ENCODE measurements at places on chromosomes 11 and 22. TPM values are rescaled to one million over a fixed set of nuclear protein-coding genes. Genes with fewer than 3 reads are reported as not detected.
A peak's percentile ranks its signal among the peaks of the same experiment; 100 is the strongest.

DNA sequence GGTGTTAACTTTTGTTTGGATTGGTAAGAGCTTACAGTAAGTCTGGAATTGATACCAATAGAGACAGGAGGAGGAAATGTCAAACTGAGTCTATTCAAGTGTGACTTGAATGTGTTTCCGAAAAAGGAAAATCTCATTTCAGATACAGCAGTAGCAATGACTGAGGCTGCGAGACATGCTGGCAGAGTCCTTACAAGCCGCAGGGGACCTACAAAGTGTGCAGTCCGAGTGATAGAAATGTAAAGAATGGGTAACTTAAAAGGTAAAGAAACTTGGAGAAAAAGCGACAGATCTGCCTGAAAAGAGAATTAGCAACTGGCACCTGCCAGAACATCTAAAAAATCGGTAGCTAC is 444 bp downstream of the CWF19L2 start:
- peak overlapping the region; percentile 76 for H3K27ac ChIP-seq
- H3K4me3 ChIP-seq, result peak overlapping the region; percentile 61
- H3K36me3 ChIP-seq, result peaks cover 29% of the 10 kb centered on the region
- peak; percentile 43 for DNase-seq

The SOX10 gene
- not detected for total RNA-seq

GRCh38 chr11:88360141-88360540 is 22.6 kb upstream of the CTSC start:
- no peak overlapping the region for H3K4me3 ChIP-seq
- no peaks in the 10 kb centered on the region for H3K4me1 ChIP-seq
- peak overlapping the region; percentile 43 for H3K27ac ChIP-seq
- DNase-seq, result no peak
- H3K36me3 ChIP-seq, result no peaks in the 10 kb centered on the region
- no peaks in the 10 kb centered on the region for H3K27me3 ChIP-seq

- peaks cover 24% of the 10 kb centered on the region for H3K27me3 ChIP-seq
- no peak for DNase-seq
- no peak overlapping the region for H3K27ac ChIP-seq
- no peaks in the 10 kb centered on the region for H3K4me1 ChIP-seq
- no peak overlapping the region for H3K4me3 ChIP-seq
- no peaks in the 10 kb centered on the region for H3K36me3 ChIP-seq
These were observed 32.0 kb downstream of the LRRC32 start for GRCh38 chr11:76638270-76639197.

The ZDHHC24 gene
- 9.1 TPM for total RNA-seq

Data from K562 (cell line).